ENCODE measurements at places on chromosomes 6 and 20.

- no peak for ATAC-seq
Measured at GRCh38 chr20:49642816-49643215, 70.9 kb downstream of the B4GALT5 start.

- peak; percentile 69 for ATAC-seq
Measured at GRCh38 chr6:33160728-33161344, 31.4 kb downstream of the COL11A2 start.

DNA sequence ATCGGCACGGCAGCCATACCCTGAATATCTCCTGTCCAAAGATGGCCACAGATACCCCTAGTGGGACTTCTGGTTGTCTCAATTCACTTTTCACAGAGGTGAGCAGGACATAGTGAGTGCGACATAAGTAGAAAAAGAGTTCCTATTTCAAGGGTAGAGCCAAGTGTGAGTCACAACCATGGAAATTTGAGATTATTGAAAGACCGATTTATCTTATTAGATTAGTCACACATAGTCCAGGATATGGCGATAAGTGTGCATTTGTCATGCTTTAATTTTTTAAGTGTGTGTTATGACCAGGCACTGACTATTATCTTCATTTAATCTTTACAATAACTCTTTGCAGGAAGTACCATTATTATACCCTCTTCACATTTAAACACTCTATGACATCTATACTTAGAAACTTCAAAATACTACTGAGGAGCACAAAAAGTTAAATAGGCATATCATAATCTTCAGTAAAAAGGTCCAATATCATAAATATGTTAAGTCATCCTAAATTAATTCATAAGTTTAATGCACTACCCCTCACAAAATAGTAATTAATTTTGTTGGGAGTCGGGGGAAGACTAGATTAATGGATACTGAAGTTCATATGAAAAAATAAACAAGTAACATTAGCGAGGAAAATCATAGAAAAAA is 13.4 kb upstream of the TNFAIP3 start:
- no peak for ATAC-seq

DNA sequence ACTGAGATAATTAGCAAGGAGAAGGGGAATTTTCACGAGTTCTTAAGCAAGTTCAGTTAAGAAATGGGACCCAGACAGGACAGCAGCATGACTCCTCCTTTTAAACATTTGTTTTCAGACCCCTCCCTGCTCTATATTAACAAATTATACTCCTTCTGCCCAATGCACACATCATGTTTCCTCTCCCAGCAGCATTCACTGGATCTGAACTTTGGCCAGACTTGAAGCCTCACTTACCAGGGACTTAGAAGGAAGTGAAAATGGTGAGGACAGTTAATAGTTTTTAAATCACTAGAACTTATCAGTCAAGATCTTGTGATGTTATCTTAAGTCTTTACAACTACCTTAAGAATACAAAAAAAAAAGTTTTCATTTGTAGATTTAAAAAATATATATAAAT is 1174.7 kb upstream of the MAP3K7 start:
- no peak for ATAC-seq

GRCh38 chr6:169326067-169326799 is 72.6 kb upstream of the THBS2 start:
- ATAC-seq = no peak

DNA sequence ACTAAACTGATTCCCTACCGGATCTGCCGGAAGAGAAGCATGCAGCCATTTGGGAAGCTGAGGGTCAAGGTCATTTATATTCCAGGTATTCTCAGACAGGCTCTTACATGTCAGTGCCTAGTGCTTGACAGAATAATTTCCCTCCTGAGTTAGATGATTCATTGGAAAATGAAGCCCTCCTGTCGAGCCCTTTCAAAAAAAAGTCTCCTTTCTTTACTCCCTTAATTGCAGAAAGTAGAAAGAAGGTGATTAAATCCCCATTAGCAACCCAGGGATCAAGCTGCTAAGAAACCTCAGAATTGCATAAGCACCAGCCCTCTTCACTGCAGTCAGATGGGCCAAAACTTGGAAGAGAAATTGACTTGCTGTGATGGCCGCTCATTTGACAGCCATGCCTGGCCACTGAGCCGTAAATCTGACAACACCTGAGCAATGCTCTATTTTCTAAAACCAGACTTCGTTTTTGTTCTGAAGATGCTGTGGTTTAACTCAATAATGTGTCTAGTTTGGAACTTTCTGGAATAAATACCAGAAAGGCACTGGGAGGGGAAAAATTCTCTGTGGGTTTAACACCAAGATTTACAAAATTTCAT is 61.0 kb upstream of the ARMH2 start:
- ATAC-seq = no peak

DNA sequence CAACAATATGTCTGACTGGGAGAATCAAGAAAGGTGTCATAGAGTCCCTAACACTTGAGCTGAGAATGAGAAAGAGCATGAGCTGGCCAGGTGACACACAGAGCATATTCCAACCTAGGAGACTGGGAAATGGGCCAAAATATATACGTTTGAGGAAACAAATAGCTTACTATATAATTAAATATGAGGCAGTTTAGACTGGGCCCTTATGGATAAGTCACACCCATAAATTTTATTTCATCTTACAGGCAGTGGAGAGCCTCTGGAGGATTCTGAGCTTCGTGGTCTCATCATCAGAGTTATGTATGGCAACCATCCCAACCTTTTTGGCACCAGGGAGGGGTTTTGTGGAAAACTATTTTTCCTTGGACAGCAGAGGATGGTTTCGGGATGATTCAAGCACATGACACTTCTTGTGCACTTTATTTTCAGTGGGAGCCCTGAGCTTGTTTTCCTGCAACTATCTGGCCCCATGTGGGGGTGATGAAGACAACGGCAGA is 12.9 kb upstream of the NQO2 start:
- no peak for ATAC-seq
